ENCODE measurements at places on chromosomes 13 and 19.

GRCh38 chr19:1601613-1602064 lies 3.6 kb downstream of the UQCR11 start:
- DNase-seq = no peak

- peak; percentile 89 for DNase-seq
These were observed 8.3 kb upstream of the MZF1 start for GRCh38 chr19:58581227-58582141.

DNA sequence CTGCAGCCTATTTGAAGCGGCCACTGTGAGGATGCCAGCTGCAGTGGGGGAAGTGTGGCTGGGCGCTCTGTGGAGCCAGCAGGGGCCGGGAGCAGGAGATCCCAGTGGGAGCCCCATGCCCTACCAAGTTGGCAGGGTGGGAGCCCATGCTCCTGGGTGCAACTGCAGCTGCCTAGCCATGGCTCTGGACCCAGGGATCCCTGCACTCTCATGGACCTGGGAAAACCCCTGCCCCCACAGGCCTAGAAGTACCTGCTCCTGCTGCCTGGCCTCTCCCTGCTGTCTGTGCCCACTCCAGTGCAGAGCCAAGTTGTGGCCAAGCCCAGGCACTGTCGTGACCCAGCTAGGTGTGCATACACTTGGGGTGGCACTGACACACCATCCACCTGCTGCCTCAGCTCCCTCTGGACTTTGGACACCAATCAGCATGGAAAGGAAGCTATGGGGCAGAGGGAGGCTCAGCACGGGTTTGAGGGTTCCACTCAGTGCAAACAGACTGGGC lies 20.9 kb downstream of the LIG4 start:
- DNase-seq = no peak

GRCh38 chr19:13225973-13226865 lies 76.0 kb downstream of the IER2 start:
- no peak for DNase-seq

- DNase-seq = peak; percentile 46
These were observed 5.4 kb downstream of the KLK1 start for GRCh38 chr19:50817941-50818858.

DNA sequence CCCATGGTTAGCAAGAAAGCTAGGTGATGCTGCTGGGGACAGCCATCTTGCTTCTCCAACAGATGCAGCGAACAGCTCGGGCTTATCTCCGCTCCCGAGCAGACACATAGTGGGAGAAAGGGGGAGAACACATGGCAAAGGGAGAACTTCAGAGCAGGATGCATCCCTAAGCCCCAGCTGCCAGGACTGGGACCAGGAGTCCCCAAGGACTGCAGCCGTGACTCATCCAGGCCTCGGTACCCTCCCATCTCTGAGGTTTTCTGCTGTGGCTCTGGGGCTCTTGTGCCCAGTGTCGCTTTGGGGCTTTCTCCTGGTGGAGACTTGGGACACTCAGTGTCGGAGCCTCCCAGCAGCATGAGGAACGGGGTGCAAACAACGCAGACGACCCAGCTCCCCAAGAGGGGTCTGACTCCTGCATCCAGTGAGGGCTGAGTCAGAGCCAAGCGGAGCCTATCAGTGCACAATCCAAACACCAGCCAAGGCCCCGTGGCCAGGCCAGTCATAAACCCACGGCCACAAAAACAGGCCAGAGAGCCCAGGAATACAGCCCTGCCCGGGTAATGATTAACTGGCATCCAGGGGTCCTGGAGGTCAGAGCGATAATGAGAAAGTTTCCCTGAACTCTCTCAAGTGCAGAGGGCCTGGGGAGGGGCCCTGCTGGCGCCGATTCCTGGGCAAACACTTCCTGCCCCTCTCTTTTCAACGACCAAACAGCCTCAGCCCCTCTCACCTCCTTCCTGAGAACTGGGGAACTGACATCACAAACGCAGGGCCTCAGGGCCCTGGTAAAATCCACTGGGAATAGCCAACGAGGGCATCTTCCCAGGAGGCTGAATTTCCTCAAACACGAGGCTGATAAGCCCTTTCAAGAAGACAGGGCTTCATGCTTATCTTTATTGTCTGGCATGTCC lies 202.9 kb downstream of the USP12 start:
- DNase-seq = no peak

GRCh38 chr19:7622933-7623685 lies 6.2 kb downstream of the XAB2 start:
- no peak for DNase-seq

DNA sequence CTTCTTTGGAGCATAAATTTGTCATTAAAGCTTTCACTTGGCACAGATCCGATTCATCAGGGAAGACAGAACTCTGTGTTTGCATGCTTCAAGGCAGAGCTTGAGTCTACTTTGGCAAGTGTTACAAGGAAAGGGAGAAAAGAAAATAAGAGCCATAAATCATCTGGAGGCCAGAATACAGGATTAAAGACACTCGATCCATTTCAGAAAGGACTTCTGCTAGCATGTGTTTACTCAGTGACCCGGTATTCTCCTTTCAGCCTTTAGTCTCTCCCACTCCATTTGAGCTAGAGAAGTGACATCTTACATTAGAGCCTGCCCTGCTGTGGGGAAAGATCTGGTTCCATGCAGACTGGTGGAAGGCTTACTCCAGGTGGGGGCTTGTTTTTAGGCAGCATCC lies 306.4 kb downstream of the KLF5 start:
- DNase-seq = no peak

DNA sequence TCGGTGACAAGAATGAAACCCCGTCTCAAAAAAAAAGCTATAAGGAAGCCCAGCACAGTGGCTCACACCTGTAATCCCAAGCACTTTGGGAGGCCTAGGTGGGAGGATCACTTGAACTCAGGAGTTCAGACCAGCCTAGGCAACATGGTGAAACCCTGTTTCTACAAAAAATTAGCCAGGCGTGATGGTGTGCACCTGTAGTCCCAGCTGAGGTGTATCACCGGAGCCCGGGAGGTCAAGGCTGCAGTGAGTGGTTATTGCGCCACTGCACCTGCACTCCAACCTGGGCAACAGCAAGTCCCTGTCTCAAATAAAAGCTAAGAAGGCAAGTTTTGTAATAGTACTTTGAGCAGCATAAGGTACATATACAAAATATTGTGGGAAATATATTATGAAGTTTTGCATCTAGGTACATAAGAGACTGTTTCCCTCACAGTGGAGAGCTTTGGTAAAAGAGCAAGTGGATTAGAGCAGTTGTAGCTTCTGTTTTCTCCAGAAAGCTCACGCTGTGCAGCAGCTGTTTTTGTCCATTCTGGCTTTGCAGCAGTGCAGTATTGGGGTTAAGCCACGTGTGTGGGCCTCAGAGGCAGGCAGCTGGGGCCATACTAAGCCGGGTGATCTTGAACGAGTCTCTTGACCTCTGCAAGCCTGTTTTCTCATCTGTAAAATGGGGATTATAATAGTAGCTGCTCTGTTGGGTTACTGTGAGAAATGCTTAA lies 35.4 kb downstream of the ARHGAP35 start:
- no peak for DNase-seq

- DNase-seq = no peak
These were observed 204.1 kb upstream of the ZNF536 start for GRCh38 chr19:30167976-30168635.

DNA sequence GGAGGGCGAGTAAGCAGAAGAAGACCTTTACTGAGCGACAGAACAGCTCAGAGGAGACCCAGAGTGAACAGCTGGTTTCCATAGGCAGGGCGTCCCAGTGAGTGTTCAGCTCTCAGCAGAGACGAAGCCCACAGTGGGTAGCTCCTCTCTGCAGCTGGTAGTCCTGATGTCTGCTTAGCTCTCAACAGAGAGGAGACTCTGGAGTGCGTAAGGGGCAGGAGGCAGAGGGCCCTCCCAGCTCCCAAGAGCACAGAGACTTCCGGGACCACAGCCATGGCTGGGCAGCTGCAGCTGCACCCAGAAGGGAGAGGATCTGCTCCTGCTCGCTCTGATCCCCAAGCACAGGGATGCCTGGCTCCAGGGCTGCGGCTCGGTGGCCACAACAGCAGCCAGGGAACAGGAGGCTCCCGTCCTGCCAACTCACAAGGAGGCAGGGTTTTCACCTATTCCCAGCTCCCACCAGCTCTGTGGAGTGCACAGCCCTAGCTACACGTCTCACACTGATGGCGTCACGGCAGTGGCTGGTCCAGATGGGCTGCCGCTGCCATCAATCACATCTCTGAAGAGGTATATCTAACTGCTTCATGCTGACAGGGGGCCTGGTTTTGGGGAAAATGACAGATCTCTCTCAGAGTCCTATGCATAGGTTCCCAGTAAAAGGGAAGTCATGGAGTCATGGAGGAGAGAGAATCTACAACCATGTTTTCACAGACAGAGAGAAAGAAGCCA lies 2660.1 kb upstream of the PCDH20 start:
- DNase-seq = no peak

DNA sequence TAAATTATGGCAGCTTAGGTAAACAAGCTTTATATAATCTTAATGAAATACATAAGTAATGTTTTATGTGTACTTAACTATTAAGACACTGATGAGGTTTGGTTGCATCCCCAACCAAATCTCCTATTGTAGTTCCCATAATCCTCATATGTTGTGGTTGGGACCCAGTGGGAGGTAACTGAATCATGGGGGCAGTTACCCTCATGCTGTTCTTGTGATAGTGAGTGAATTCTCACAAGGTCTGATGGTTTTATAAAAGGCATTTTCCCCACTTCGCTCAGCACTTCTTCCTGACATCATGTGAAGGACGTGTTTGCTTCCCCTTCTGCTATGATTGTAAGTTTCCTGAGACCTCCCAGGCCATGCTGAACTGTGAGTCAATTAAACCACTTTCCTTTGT lies 212.7 kb downstream of the DIAPH3 start:
- no peak for DNase-seq

DNA sequence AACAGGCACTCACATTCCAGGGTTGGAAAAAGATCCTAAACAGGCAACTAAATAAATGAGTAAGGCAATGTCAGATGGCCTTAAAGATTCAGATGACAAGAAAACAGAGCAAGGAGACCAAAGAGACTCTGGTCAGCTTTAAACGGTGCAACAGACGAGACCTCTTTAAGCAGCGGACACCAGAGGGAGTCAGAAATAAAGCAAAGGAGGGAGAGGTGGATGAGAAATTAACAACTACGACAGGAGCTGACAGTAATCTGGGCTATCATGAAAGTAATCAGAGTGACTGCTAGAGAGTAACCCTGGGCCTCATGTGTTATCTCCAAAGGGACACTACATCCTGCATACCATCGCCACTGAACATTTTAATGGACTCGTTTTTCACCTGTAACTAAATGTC lies 1.1 kb downstream of the ZNF550 start:
- DNase-seq = no peak

- no peak for DNase-seq
These were observed 275.2 kb upstream of the PCDH9 start for GRCh38 chr13:67505376-67505775.

DNA sequence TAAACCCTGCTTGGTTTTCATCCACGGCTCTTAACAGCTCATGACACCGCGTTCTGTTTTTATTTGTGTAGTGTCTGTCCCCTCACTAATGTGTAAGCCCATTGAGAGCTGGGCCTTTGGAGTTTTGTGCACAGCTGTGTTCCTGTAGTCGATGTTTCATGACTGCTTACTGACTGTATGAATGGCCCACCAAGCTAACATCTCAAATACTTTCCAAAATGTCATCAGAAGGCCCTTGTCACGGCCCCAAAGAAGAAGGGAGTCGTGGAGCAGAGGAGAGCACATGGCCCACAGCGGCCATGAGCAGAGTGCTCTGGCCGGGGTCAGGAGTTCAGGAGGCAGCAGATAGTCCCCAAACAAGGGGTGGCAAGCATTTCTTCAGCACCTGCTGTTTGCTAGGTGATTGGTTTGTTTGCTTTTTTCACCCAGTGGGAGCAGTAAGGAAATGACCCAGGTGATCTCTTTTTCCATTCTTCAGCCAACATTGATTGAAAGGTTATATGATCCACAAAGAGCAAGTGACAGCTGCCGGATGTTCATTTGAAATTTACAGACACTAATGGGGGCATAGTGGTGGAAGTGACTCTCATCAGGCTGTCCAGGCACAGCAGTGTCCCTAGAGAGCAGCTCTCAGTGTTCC lies 315.2 kb downstream of the ATP8A2 start:
- DNase-seq = no peak

DNA sequence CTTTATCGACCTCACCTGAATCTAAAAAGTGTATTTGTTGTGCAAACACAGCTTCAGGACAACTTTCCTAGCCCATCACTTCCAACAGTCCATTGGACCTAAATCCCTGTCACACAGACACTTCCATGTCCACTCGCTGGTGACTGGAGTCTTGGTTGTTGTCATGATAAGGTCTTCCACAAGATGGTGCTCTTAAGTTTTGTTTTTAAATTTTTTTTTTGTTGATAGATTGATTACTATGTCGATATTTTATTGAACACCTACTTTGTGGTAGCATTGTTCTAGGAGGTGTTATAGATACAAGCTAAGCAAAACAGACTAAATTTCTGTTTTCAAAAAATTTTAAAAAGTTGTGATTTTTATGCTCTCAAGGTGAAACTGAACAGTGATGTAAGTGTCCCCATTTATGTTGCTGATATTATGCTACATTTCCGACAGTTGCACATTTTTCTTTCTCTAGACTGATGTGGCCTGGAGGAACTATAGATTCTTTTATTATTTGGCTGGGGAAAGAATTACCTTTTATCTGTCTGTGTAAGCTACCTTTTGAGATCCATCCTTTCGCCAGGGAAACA lies 8.1 kb upstream of the ERICH6B start:
- DNase-seq = no peak

DNA sequence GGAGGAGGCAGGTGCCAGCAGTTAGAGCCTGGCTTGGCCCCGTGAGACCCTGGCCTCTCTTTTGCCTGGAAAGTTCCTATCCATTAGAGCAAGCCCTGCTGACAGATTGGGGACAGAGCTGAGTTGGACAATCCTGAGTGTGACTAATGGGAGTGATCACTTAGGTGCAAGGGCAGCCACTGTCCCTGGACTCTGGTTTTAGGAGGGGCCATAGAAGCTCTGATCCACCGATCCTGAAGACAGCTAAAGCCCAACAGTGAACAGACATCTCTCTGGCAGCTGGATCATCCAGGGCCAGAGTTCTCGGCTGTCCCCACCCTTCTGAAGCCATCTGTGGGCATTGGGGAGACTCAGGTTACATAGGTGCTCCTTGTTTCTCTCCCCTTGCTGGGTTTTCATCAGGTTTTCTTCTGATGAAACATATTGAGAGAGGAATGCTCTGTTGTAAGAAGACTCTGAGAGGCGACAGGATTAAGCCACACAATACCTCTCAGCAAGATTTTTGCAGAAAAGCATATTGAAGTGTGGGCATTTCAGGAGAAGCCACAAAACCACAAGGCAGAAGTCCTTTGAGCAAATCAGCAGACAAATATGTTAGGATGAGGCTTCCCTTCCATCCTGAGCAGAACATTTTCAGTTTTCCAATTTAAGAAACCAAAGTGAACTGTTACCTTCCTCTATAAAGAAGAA lies 288.0 kb upstream of the MAB21L1 start:
- DNase-seq = no peak

DNA sequence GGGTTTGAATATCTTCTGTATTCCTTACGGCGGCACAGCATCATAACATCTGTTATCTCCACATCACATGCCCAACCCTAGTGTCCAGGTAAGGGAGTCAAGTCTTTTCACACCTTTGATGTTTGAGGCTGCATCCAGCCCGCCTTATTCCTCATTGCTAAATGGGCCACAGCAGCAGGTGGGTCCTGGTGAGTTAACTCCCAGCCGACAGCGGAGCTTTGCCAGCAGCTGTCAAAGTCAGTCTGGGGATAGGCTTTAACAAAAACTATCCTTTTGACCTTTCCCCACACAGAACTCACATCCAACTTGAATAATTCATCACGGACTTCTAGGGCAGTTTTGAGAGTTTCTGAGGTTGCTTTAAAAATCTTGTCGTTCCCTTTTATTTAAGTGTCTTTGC lies 235.1 kb downstream of the DLEU7 start:
- DNase-seq = no peak

Data from activated naive CD4-positive, alpha-beta T cell treated with anti-CD3 and anti-CD28 coated beads, Interleukin-2, amount 50 U/mL, for 16 hours (primary cell).